ENCODE measurements at places on chromosomes 2 and 18.

DNA sequence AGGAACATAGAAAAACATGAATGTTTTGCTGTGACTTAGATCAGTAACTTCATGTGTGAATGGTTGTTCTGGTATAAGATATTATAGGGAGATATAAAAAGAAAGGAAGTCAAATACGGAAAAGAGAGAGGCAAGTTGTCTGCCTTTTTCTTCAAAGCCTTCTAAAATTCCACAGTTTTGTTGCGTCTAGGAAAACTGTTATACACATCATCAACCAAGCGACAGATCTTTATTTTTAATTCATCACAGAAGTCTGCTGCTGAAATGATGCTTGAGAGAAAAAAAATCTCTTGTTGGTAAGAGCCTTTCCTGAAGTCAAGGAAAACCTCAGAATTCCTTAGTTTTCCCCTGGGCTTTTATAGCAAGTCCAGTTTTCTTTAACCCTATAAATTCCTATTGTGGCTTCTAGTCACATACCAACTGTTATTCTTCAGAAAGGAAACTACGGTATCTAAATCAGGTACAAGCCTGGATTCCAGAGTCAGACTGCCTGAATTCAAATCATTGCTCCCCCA is 36.3 kb upstream of the TANC1 start:
- no peak for DNase-seq

- no peak for DNase-seq
Measured at GRCh38 chr2:75622929-75623328, 23.7 kb upstream of the MRPL19 start.

GRCh38 chr2:54735636-54736035 is 12.2 kb downstream of the EML6 start:
- no peak for DNase-seq

DNA sequence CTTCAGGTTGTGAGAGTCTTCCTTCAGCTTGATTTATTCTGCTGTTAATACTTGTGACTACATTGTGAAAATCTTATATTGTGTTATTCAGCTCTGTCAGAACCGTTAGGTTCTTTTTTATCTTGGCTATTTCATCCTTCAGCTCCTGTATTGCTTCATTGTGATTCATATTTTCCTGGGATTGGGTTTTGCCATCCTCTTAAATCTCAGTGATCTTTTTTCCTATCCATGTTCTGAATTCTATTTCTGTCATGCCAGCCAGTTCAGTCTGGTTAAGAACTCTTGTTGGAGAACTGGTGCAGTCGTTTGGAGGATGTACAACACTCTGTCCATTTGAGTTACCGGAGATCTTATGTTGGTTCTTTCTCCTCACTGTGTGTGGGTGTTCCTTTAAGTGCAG is 19.1 kb downstream of the MSTN start:
- DNase-seq = no peak

- no peak for DNase-seq
Measured at GRCh38 chr2:182924306-182924705, 57.9 kb upstream of the FRZB start.

DNA sequence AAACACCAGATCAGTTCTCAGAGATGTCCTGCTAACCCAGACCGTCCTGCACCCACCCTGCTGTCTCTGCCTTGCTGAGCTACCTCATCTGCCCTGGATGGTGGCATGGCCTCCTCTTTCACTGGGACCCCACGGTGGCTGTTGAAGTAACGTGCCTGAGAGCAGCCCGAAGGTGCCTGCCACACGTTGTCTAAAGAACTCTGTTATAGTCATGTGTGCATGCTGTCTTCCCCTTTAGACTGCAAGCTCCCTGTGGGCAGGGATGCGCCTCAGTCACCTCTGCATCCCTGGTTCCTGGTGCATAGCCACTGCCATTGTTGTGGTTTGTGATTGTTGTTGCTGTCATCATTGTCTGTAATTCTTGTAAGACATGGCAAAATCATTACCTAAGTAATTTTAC is 235.9 kb downstream of the EIPR1 start:
- DNase-seq = no peak

- DNase-seq = no peak
Measured at GRCh38 chr2:20224716-20225293, at the start of gene SDC1. SDC1 (minus strand) TSS chr2:20225130; CDS start chr2:20224867, 263 bp downstream.

- DNase-seq = no peak
Measured at GRCh38 chr2:70785137-70785911, 5.1 kb downstream of the FIGLA start.

DNA sequence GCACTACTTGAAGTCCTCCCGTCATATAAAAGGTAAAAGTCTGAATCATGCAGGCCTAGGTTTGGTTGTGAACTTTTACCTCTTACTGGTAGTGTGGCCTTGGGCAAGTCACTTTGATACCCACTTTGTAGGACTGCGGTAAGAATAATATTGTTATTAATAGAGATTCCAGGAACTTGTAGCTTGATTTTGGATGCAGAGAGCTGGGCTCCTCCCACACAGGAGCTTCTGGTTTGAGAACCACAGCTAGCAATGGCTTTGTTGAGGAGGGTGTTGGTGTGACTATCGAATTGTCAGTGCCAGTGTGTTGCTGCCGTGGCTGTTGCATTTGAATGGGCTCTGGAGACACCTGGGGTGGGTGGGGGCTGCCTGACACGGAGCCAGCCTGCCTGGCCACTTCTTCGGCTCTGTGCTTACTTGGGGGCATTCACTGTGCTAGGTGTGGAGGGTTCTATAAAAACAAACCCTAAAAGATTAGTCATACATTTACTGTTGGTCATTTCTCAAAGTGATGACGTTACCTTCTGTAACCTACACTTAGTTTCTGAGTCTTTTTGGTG is 38.5 kb downstream of the ASAP2 start:
- DNase-seq = no peak

DNA sequence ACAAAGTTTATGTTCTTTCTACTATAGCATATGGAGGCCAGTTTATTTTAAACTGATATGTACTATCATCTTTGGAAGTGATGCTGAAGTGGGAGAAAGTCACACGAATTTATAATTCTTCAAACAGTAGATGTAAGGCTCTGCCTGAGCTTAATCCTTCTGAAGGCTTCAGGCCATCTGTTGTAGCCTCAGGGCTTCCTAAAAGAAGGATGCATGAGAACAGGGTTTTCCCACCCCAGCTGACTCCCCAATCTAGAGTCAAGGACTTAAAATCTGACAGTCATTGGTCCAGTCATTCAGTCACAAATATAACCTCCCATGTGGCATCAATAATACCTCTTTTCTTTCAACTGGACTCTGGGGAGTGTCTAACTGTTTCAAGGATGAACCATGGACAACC is 330.5 kb downstream of the KCNS3 start:
- DNase-seq = no peak

DNA sequence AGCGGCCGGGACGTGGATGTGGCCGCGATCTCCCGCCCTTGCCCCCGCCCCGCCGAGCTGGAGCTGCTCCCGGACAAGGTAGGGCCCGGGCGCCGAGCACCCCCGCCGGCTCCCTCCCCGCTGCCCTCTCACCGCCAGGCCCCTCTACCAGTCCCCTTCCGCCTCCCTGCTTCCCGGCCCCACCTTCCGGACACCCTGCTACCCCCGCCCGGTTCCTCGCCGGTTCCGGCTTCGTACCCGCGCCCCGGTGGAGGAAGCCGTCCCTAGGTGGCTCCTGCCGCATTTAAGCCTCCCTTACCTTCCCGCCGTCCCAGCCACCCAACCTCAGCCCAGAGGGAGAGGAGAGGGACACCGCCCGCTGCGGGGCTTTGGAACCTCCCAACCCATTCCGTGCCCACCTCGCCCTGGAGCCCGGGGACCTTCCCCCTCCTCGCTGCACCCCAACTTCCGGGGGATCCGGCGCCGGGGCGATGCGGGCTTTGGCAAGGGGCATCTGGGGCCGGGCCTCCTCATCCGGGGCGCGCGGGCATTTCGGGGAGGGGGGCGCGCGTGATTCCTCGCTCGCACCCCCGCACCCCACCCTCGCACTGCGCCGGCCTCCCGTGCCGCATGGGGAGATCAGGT is 475 bp downstream of the B3GNT2 start:
- DNase-seq = peak; percentile 54

- no peak for DNase-seq
Measured at GRCh38 chr2:137493261-137493660, 471.0 kb upstream of the HNMT start.

DNA sequence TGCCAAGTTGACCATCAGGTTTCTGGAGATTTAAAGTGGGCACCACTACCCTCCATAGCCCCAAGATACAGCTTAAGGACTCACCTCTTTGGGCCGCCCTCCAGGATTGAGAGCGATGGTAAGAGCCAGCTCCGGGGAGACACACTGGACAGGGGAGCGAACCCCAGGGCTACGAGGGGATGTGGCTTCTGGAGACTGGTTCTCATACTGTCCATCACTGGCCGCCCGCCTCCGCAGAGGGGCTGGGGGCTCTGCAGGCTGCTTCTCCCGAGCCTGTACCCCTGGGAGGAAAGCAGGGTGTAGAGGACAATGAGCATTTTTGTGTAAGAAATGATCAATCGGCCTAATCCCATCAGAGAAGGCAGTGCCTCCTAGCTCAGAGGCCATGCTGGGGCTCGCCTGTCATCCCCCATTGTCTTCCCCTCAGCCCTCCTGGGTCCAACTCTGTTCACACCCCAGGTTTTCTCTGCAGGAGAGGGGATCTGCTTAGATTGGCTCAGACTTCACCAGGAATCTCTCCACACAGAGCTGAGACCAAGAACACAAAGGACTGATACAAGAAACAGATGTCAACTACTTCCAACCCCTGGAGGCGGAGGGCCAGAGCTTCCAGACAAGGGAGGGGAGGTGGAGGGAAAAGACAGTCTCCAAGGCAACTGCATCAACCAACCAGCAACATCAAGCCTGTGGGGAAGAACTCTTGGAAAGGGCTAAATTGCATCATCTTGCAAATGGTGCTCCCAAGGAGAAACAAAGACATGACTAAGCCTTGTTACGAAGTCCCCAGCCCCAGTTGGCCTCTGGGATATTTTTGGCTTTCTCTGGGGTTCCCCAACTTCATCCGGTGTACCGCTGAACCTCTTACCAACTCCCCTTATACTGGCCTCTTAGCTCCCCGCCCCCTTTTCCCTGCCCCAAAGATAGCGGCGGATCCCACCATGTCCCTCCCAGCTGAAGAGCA is 166.6 kb downstream of the TNS1 start:
- DNase-seq = no peak

DNA sequence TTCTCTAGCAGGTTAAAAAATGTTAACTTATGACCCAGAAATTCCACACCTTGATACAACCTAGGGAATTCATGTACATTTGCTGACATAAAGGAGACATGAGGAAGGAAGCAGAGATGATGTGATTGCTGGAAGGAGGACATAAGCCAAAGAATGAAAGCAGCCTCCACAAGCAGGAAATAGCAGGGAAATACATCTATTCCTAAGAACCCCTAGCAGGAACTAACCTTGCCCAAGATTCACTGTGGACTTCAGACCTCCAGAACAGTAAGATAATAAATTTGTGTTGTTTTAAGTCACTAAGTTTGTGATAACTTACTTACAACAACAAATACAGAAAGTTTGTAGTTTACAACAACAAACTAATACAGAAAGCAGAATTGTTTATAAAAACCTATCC is 4.6 kb upstream of the DSG4 start:
- no peak for DNase-seq

DNA sequence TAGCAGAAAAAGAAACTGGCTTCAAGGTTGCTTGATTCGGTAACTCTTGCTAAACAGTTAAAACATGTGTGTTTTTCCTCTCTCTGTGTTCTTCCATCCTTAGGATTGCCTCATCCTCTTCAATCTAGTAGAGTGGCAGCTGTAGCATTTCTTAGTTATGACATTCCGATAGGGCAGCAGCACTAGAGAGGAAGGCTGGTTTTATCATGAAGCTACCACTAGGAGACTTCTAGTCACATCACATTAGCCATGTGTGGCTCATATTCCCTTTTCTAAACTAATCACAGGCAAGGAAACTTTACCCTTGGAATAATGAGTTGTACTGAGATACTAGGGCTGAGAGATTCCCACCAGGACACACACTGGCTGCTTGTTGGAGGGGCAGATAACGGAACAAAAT is 187.6 kb downstream of the DOK6 start:
- DNase-seq = no peak

GRCh38 chr2:141055531-141055930 is 1075.3 kb downstream of the LRP1B start:
- DNase-seq = no peak

DNA sequence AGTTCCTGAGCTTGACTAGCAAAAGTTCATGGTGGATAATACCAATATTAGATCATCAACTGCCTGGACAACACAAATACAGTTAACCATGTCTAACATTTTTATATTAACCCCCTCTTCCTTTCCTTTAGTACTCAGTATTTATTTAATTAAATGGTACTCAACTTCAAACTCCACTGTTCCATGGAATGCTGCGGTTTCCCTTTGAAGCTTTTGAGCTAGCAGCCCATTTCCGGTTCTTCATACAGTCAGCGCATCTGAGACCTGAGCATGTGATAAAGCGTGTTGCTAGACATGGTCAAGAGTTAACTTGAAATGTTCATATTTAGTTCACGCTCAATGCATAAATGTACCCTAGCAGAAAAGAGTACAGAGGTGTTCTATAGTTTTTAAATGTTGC is 278.4 kb downstream of the ALPK2 start:
- DNase-seq = no peak

DNA sequence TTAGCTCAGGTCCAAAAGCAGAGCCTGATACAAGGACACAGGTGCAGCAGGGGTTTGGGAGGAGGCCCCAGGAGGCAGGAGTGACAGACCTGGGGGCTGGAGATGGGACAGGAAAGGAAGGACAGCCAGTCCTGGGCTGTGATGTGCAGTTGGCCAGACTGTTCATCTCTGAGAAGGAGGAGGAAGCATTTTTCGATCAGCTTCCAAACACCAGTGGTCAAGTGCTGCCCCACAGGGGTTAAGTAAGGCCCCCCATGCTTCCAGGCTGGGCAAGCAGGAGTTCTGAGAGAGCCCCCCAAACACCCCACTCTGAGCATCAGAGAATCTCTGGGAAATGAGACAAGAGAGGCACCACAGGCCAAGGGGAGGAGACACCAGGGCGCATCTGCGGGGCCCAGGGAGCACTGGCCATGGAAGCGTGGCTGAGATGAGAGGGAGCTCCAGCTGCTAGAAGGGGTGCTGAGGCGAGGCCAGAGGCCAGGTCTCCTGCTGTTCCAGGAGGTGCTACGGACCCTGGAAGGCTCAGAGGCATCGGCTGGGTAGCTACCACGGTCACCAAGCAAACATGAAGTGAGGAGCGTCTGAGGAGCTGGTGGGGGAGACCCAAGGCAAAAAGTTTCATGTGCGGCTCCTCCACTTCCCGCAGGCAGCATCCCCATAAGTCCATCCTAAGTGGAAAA is 5.6 kb upstream of the HDAC4 start:
- no peak for DNase-seq

All from activated naive CD4-positive, alpha-beta T cell (primary cell).